Daoy (cell line): ENCODE measurements at places on chromosomes 7 and 10.

DNA sequence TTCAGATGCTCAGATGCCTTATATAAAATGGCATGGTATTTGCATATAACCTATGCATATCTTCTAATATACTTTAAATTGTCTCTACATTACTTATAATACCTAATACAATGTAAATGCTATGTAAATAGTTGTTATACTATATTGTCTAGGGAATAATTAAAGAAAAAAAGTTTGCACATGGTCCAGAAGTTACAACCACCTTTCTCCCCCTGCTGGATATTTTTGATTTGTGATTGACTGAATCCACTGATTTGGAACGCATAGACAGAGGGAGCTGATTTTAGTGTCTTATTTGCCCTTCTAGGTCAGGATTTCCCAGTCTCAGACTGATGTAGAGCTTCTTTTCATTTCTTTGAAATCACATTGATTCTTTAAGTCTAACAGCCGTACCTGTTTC is 31.8 kb downstream of the MDFIC start:
- DNase-seq: no peak

DNA sequence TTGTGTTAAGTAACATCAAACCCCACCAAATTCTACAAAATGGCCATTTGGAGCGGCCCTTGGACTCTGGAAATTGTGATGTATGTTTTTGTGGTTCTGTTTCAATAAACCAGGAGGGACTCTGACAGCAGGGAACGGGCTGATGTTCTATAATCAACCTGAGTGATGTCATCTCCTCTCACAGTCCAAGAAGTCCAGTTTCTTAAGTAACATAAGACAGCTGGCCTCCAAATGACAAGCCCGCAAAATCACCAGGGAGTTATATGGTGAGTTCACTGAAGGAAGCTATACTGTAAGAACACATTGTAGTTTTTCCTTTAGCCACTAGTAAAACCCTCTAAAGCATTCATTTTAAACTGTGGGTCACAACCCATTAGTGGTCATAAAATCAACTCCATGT is 34.0 kb downstream of the GOT1 start:
- DNase-seq: peak; percentile 51

DNA sequence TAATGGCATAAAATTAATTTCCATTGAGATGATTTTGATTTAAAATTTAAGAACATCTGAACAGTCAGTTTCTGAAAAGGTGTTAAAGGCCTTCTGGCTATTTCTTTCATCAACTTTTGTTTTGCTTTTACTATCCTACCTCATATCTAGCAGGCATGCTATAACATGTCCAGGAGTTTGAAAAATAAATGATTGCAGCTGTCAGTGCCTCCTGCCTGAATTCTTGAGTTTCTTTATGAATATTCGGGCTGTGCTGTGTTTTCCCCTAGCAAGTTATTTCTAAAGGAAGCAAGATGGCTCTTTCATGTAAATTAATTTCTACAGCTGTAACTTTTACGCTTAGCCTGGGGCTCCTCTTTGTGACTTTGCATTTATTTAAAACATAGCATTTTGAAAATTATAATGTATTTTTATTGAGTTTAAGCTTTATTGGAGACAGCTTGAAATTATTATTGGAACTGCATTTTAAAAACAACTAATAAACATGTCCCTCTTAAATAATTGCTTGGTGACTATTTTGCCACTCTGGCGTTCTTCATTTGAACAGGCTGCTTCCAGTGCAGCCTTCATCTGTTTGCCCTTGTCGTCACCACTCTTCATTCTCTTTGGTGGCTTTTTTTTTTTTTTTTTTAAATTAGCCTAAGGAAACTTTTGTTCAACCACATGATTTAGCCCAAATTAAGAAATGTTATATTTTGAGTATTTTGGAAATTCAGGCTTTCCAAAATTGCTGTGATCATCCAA is 1083.4 kb upstream of the LRRN3 start:
- no peak for DNase-seq

GRCh38 chr10:97124211-97124610 is 61.5 kb downstream of the SLIT1 start:
- DNase-seq: no peak

DNA sequence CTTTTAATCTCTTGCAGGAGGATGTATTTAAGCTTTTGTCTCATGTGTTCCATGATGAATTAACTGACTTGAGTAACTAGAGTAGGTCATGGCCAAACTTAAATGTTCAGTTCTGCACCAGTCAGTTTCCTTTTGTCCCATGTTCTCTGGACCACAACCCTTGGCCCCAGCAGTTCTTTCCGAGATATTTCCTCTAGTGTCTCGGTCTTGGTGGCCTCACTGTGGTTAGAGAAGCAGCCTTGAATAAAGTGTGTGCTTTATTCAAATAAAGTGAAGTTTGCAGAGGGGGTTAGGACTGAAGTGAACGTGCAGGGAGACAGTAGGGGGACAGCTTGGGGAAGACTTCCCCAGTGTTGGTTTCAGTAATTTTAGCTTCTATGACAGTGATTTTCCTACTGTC is 9.3 kb downstream of the ZNF212 start:
- no peak for DNase-seq
